ENCODE measurements at places on chromosomes 1 and 21.

DNA sequence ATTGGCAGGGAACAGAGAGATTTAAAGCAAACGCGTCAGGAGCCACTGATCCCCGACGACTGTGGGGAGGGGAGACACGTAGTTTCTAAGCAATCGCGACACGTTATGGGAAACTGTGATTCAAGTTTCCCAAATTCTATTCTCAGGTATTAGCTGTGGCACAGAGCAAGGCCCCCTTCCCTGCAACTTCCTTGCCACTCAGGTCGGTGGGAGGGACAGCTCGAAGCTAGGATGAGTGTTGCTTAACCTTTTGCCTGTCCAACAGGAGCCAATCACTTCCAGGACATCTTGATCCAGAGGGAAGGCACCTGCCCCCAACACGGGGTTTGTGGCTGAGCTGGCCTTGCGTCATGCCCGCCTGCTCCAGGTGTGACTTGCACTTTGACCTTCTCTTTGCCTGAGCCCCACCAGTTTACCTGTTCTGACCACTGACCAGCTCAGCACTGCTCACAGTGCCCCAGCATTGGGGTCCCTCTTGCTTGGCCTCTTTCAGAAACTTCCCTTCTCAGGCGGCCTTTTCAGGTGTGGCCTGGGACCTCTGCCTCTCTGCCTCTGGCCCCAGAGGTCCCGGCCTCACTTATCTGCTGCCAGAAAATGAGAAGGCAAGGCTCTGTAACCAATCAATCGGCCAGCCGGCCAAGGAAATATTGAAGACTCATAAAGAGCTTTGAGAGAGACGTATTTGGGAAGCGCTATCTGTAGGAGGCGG is 24.6 kb downstream of the TEX35 start:
- no peak for DNase-seq

DNA sequence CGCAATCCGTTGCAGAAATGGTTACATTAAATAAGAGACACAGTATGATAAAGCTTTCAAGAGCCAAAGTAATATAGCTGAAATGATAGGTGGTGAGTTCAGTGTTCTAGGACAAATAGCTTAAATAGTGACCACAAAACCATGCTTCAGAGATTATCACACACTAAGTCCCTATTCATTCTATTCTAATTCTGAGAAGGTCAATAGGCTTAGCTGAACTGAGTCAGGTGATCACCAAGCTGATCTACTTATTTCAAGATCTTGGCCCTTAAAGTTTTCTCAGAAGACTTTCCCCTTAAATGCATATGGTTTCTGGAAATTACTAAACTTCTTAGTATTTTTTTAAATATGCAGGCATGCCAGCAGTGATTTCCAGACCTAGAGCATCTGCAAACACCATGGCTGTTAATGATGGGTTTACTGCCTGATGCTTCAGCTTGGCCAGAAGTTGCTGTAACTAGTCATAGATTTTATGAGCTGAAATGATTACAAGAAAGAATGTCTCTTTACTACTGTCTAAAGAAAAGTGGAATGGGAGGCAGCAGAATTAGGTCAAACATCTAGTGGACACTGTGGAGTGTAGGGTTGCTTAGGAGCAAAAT is 242.9 kb downstream of the ST6GALNAC3 start:
- DNase-seq = no peak

GRCh38 chr1:6249739-6250689 is 6.0 kb downstream of the HES3 start:
- DNase-seq = no peak

GRCh38 chr1:208562151-208562960 is 318.2 kb upstream of the PLXNA2 start:
- DNase-seq = no peak

GRCh38 chr1:173715538-173715844 is 710 bp downstream of the KLHL20 start:
- DNase-seq = no peak

DNA sequence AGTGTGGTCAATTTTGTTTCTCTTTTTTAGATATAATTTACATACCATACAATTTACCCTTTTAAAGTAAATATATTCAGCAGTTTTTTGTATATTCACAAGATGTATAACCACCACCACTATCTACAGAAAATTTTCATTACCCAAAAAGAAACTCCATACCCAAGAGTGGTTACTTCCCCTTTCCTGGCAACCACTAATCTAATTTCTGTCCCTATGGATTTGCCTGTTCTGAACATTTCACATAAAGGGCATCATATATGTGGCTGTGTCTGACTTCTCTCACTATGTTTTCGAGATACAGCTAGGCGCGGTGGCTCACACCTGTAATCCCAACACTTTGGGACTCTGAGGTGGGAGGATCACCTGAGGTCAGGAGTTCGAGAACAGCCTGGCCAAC is 13.6 kb downstream of the PACC1 start:
- no peak for DNase-seq

- no peak for DNase-seq
Measured at GRCh38 chr1:94851571-94851970, 31.4 kb downstream of the SLC44A3 start.

GRCh38 chr1:178160736-178161475 is 67.0 kb downstream of the RASAL2 start:
- no peak for DNase-seq

DNA sequence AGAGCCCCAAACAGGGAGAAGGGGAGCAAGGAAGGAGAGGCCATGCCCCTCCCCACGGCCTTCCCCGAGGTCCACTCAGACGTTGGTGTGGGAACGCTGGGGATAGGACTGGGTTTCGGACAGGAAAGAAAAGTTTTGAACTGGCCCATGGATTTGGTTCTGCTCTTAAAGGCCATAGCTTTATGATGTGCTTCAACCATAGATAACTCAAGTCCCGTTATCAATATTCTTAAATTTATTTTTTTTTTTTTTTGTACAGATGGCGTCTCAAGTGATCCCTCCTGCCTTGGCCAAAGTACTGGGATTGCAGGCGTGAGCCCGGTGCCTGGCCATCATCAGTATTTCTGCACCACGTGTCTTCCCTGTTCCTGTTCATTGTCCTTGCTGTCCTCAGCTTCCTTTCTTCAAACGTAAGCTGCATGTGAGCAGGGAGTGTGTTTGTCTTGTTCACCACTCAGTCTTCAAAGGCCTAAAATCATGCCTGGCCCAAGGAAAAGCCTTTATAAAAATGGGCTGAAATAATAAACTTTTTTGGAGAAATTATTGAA is 820 bp upstream of the KRTAP10-1 start:
- no peak for DNase-seq

GRCh38 chr1:180027949-180028445 is 73.4 kb downstream of the CEP350 start:
- no peak for DNase-seq

DNA sequence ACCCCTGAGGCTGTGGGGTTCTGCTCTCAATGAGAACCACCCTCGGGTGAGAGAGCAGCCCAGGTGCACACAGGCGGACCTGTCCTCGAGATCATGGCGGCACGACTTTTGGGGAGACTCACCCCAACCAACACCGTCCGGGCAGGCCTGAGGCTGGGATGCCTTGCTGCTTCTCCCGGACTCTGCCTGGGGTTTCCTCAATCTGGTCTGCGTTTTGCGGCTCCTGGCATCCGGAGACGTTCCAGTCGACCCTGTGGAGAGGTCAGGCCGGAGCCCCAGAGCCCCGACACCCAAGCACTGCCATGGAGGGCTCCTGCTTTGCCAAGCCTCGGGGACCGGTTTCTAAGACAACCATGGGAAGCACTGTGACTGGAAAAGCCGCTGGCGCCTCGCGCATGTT is 3879.7 kb downstream of the SRGAP2C start:
- DNase-seq = no peak

GRCh38 chr1:197224160-197224559 is 43.9 kb upstream of the CRB1 start:
- DNase-seq = no peak

GRCh38 chr1:5982868-5983267 is 9.4 kb downstream of the NPHP4 start:
- no peak for DNase-seq

DNA sequence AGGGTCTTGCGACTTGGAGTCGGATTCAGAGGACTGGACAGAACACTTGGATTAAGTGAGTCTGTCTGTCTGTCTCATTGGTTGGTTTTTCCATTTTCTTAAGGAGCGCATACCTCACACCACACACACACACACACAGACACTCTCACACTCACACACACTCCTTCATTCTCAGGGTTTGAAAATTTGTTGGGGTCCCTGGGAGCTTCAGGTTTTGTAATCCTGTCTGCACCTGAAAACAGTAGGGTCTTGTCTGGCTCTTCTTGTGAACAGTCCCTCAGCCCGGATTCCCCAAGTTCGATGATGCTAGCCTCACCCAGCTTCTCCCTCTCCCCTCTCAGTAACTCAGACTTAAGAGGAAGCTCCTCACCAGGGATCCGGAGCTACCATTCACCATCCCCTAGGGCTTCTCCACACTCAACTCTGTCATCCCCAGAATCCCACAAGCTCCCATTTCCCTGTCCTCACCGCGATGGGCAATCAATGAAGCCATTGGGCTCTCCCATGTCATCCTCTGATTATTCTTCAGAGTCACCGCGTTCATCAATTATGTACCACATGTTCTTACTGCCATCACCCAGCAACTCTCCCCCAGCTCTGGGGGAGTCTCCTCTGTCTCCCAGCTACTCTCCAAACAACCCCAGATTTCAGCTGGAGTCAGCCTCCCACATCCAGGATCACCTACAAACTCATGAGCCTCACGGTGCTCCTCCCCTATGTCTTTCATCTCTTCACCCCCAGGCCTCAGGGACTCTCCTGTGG is 1530.9 kb upstream of the TPTE start:
- DNase-seq = no peak

- DNase-seq = no peak
Measured at GRCh38 chr1:14439015-14439414, 159.5 kb upstream of the KAZN start.

DNA sequence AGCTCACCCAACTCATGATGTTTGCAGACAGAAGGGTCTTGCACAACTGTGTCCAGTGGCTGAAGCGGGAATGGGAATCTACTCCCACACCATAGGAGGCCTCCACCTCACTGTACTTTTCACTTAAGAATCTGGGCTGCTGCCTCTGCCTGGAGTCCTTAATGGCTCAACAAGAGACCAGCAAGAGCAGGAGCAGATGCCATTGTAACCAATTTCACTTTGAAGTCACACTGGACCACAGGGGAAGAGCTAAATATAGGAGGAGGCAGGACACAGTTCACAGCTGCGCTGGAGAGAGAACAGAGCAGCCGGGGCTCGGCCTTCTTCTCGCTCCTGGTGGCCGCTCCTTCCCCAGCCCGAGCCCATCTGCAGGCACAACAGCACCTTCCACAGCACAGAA is 120.4 kb downstream of the SIPA1L2 start:
- no peak for DNase-seq

DNA sequence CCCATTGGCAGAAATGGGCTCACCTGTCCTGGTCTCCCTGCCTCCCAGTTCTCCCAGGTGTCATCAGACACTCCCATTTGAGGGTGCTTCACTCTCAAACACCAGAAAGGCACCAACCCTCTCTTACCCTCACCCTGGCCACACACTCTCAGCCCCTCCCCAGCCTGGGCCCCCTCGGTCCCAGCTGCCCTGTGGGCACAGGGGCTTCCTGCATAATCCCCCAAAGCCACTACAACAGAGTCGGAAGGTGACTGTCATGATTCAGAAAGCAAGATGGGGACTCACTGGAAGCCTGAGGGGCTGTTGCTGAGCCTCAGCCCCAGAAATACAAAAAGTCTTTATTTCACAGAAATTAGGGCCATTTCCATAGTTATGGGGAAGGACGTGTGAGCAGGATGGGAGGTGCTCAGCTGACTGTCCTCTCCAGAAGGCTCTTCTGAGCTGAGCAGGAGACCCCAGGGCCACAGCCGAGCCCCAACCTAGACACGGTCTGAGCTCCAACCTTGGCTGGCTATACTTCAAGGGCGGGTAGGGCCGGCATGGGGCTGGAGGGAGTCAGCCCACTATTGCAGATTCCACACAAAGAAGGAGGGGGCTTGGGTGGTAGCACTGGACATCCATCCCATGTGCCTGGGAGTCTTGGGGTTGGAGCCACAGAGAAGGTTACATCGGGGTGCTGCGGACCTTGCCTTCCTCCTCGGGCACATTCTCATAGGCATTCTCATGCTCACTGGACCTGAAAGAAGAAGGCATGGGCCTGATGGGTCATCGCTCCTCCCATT is 6.3 kb downstream of the PDZK1IP1 start:
- DNase-seq = no peak

DNA sequence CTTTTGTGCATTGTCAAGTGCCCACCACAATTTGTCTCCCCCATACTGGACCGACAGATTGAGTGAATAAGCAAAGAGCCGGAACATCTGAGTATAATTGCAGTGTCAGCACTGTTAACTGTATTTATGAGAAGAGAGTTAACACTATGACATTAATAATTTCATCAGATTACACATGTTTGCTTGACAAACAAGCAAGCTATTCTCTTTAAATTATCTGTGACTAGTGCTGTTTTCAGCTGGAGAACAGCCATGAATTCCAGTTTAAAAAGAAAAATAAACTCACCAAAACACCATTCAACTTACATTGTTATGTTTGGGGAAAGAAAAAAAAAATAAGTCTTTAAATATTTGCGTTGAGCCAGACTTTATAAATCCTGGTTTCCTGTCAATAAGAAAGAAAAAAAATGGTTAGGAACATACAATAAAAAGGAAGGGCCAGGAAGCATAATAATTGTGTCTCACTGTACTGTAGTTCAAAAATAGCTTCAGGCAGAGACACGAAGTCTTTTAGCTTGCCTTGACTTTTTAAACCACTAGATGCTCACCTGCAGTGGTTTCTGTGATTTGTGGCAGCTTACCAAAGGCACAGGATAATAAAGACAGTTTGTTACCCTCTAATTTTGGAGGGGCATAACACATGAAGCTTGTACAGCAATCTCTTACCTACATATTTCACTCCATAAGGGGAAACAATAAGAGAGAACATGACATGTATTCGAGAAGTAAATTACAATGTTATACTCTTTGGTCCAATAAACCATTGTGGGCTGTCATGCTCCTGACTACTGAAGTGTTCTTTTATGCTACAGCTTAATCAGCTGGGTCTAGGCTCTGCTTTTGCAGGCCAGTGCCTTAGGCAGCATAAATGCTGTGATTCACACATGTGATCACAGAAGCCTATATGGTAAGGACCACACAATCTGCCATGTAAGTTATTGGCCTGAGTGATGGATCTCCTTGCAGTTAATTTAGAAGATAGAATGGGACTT is 302.0 kb upstream of the ADGRL2 start:
- DNase-seq = no peak

GRCh38 chr1:192550922-192551534 is 24.5 kb upstream of the RGS1 start:
- no peak for DNase-seq

DNA sequence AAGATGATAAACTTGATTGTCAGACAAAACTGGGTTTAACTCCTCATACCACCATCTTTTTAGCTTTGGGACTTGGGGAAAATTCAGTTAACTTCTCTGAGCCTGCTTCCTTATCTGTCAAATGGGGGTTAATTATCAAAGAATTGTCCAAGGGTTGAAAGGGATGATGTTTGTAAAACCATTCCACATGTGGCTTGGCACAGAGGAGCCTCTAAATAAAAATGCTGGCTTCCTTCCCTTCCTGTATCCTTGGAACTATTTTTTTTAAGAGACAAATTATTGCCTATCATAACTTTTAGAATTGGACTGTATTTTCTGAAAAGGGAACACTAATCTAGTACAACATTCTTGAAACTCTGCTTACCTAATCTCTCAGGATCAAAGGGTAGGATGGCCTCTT is 143.4 kb upstream of the USP24 start:
- no peak for DNase-seq
